ENCODE measurements at places on chromosomes 7 and 10.

DNA sequence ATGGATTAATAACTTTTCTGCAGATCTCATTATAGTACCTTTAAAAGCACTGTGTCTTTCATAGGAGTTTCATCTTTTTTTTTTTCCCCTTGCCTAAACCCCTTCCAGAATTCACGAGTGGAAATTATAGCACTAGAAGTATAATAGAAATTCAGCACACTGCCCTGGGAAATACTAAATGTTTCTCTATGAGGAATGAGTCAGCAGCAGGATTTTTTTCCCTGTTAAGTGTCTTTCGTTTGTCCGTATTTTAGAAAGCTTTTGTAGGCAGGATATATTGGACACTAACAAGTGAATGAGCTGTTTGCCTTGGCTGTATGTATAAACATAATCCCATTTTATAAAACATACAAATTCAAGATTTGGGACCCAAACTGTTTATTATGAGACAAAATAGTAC, 105.8 kb downstream of the EXOC4 start:
- DNase-seq, result no peak

DNA sequence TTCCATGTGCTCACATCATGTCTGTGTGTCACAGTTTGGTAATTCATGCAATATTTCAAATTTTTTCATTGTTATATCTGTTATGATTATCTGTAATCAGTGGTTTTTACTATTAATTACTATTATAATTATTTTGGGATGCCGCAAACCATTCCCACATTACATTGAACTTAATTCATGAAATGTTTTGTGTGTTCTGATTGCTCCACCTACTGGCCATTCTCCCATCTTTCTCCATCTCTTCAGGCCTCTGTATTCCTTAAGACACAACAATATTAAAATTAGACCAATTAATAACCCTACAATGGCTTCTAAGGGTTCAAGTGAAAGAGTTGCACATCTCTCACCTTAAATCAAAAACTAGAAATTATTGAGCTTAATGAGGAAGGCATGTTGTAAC, 398.5 kb downstream of the PCDH15 start:
- no peak for DNase-seq

- DNase-seq, result no peak
Observed at GRCh38 chr7:48887500-48887899, 36.8 kb upstream of the CDC14C start.

GRCh38 chr10:28812384-28813372, 135.4 kb downstream of the BAMBI start:
- no peak for DNase-seq

GRCh38 chr7:143046426-143046851, 5.7 kb upstream of the OR6V1 start:
- no peak for DNase-seq

DNA sequence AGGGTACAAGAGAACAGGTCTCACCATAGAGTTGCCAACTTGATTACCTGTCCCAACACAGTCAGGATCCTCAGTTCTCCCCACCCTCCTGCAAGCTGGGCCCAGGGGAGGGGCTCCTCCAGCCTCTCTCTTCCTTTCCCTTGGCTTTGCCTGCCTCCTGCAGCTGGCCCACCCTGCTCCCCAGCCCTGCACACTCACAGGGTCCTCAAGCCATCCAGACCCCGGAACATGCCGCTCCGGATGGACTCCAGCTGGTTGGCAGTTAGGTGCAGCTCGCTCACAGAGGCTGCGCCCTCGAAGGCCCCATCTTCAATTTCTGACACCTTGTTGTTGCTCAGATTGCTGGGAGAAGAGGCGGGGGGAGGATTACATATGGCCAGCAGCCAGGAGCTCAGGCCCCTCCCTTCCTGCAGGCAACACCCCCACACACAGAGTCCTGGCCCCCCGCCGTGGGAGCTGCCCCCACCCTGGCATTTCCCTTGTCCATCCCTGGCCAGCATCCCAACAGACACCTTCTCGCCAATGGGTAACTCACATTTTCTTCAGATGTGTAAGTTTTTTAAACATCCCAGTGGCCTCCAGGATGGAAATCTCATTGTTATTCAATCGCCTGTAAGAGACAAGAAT, 139.2 kb downstream of the SLIT1 start:
- DNase-seq, result no peak

- DNase-seq, result no peak
Observed at GRCh38 chr7:98046816-98047215, 56.8 kb upstream of the OCM2 start.

Data from GM04503 (cell line).